ENCODE measurements at places on chromosomes 7 and 10.

- peak; percentile 13 for DNase-seq
Observed at GRCh38 chr10:102449321-102450123, 1.8 kb downstream of the C10orf95 start.

DNA sequence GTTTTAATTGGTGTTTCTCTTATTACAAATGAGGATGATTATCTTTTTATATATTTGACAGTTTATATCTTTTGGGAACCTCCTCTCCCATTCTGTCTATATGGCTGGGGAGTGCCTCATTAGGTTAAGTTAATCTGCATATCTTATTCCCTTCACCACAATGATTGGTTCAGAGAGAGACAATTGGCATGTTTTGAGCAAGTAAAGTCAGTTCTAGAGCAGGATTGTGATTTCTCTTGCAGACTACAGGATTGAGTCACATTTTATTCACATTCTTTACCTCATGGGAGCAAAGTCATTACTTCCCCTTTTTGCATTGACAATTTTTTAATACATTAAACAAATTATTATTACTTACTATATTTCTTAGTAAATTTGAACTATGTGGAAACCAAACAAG is 345.6 kb downstream of the MDFIC start:
- DNase-seq, result no peak

- peak; percentile 28 for DNase-seq
Observed at GRCh38 chr10:21166557-21167287, 269.6 kb upstream of the NEBL start.

GRCh38 chr7:53048638-53049037 is 13.2 kb downstream of the POM121L12 start:
- no peak for DNase-seq

GRCh38 chr10:68496072-68496471 is 24.3 kb upstream of the DNA2 start:
- no peak for DNase-seq

GRCh38 chr7:55486991-55487390 is 85.3 kb downstream of the VOPP1 start:
- no peak for DNase-seq

DNA sequence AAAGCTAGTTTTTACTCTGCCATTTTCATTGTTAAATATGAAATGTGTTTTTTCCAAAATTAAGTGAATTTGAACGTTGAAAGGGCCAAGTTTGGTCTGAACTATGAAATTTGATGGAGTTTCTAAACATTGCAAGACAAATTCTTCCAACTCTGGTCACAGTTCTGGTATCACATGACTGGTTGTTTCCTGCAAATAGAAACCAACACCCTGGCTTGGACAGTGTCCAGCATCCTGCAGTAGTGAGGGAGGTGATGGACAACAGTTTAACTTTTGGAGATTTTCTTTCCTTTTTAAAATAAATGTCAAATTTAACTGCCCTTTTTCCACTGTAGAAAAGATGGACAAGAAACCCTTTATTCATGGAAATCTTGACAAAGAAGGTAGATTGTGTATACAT is 54.8 kb upstream of the AGBL3 start:
- DNase-seq, result no peak

GRCh38 chr7:79612022-79612421 is 158.6 kb upstream of the MAGI2 start:
- DNase-seq, result no peak

DNA sequence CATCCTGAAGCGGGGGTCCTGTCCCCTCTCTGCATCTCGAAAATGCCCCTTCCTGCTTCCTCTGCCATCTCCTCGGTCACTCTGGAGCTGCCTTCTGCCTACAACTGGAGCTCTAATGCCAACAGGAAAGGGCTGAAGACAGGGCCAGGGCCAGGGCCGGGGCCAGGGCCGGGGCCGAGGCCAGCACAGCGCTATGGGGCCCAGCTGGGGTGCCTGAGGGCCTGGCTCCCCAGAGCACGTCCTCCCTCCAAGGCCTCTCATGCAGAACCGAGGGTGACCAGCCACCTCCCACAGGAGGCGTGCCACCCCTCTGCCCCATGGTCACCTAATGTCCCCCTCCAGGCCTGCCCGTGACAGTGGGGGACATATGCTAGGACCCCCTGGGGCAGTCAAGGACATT is 155.7 kb downstream of the PRKAG2 start:
- no peak for DNase-seq

GRCh38 chr10:117723343-117723742 is 180.8 kb downstream of the EMX2 start:
- no peak for DNase-seq

DNA sequence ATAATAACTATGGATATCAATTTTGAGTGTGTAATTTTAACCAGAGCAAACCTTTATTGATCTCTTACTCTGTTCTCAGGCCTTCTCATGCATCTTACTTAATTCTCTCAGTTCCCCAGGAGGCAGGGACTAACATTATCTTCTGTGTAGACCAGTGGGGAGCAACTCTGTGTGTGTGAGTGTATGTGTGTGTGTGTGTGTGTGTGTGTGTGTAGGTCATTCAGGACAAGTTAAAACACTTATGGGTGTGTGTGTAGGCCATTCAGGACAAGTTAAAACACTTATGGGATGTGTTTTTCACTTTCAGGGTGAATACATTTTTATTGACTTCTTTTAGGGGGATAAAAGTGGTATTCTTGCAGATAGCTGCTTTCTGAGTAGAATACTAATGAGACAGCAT is 145.0 kb downstream of the ADAM12 start:
- no peak for DNase-seq

DNA sequence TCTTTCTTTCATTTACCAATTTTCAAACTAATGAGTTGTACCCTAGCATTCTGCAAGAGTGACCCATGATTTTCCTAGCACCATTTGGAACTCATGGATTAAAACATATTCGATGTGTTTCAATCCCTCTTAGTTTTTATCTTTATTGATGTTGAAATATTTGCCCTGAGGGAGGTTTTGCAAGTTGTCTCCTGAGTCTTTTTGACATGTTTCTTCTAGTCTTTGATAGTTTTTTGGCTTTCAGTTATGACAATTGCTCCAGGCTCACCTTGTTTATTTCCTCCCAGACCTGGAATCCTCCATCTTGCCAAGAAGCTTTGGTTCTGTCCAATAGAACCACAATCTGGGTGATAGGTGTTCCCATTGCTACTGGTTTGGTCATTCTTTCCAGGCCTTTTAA is 327.8 kb downstream of the WDR11 start:
- no peak for DNase-seq

DNA sequence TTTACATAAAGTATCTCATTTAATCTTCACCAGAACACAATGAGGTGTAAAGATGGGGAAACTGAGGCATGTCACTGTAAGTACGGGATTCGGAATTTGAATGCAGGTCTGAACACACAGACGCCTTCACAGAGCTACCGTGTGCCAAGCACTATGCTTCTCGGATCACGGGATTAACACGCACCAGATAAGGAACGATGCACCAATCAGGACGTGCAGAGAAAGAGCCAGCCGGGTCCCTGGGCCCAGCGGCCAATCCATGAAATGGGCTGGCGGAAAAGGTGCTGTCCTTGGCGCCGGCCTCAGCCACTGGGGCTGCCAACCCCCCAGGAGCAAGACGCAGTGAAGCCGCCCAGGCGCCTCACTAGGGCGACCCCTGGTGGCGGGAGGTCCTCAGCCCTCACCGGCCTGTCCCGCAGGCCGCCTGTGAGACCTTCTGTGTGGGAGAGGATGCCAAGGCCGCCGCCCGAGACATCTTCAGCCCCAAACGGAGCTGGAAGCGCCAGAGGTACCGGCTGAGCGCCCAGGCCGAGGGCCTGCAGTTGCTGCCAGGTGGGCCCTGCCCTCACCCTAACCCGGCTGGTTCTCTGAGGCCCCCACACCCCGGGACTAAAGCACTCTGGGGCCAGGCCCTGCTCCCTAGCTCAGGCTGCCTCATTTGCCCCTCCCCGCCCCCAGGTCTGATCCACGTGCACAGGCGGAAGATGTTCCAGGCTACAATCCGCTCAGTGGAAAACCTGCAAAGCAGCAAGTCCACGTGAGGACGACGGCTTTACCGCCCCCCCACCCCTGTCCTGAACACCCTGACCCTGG is 15.6 kb downstream of the ATG9B start:
- DNase-seq, result no peak

- DNase-seq, result no peak
Observed at GRCh38 chr7:1109581-1110310, 21.8 kb downstream of the GPER1 start.

GRCh38 chr10:102712843-102713538 is 1.2 kb downstream of the ARL3 start:
- no peak for DNase-seq

GRCh38 chr10:97868134-97868685 is 18.6 kb downstream of the GOLGA7B start:
- no peak for DNase-seq

DNA sequence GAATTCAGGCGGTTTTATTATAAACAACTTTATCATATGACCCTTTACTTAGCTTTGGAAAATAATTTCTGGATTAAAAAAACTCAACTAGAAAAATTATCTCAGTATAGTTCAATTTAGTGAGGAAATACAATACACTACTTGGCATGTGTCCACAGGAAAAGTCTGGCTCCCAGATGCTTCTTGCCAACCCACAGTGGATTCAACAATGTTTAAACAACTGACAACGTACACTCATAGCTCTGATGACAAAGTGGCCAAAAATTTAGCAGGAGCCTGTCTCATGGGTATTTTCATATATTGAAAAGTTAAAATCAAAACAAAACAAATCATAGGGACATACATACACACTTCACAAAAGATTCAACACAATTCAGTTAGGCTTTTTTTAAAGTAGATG is 158.8 kb downstream of the SKAP2 start:
- DNase-seq, result peak; percentile 90

- DNase-seq, result no peak
Observed at GRCh38 chr7:151541709-151542499, 22.2 kb upstream of the RHEB start.

GRCh38 chr7:84200859-84201258 is 6.3 kb upstream of the SEMA3A start:
- no peak for DNase-seq

GRCh38 chr10:11525503-11525902 is 85.9 kb downstream of the USP6NL start:
- no peak for DNase-seq

DNA sequence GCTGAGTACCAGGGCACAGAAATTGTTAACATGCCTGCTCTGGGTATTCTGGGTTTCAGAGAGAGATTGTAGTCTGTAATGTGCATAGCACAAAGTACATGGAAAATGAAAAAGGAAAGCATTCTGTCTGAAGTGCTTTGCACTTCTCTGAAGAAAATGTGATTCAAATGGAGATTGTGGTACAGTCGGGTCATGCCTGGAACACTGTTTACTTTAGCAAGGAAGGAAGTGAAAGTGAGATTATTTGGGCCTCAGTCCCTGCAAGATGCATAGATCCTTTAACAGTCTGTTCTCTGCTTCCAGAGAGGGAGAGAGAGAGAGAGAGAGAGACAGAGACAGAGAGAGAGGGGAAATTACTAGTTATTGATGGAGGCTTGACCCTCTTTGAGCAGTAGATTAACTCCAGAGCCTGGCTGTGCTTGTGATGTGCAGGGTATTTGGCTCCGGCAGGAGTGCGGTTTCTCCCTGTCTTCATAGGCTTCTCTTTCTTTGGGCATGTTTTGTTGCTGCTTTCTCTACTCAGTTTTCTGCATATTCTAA is 5.4 kb downstream of the VWC2 start:
- no peak for DNase-seq

DNA sequence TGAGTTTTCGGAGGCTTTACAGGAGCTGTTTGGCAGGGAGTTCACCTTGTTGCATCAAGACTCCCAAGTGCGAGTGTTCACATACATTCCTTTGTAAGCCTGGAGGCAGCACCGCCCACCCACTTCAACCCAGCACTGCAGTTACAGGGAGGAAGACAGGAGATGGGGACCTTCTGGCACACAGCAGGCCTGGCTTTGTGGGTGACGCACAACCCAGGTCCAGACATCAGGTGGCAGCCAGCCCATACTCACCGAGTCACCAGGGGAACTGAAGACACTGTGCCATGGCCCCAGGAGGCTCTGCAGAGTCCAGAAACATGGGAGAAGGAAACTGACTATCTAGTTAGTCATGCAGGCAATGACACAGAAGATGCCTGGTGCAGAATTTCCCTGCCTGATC is 305.9 kb upstream of the RNF32 start:
- DNase-seq, result no peak

GRCh38 chr10:13890233-13891127 is 303.7 kb downstream of the PRPF18 start:
- DNase-seq, result no peak

GRCh38 chr10:131657985-131658330 is 242.8 kb upstream of the PPP2R2D start:
- no peak for DNase-seq

- DNase-seq, result no peak
Observed at GRCh38 chr10:11411926-11412545, 199.4 kb downstream of the USP6NL start.

All from SHP77 treated with DMSO at 0.1 percent for 48 hours (cell line).